Thoracic aorta (tissue), 2 donors: ENCODE measurements at places on chromosomes 13 and 19.

DNA sequence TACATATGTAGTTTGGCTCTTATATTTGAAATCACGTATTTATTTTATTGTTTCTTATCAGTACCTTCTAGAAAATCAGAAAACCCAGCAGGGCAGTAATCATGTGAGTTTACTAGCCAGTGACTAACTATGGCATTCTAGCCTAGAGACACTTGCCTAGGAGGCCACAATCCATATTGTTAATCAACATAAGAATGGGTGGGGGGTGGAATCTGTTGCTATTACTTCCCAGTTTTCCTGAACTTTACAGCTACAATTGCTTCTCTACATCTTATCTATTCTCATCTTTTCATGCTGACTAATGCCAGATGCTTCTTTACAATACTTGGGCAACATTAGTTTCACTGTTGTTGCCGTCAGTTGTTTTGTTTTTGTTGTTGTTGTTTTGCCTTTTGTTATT lies 18.7 kb upstream of the ATXN8OS start:
- DNase-seq = no peak

DNA sequence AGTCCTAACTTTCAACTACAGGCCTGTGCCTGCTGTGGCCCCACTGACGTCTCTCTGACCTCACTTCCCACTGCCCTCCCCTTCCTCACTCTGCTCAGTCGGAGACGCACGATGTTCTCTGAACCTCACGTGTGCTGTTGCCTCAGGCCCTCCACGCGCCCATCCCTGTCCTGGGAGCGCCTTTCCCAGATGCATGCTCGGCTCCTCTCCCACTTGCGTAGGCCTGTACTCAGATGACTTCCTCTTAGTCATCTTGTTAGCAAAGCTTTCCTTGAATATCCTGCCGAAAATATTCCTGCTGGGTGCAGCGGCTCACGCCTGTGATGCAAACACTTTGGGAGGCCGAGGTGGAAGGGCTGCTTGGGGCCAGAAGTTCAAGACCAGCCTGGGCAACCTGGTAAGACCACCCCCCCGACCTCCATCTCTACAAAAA lies 9.3 kb upstream of the SYT5 start:
- DNase-seq = no peak

DNA sequence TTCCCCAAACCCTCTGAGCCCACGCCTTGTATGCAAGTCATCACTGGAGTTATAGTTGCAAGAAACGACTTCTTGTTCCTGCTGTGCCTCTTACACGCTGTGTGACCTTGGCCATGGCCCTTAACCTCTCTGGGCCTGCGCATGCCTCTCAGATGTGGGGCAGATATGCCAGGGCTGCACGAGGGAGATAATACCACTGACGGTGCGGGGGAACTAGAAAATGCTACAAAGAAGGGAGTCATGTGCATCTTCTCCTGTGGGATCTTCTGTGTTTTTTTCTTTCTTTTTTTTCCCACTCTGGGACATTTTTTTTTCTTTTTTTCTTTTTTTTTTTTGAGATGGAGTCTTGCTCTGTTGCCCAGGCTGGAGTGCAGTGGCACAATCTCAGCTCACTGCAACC lies 4.3 kb upstream of the SAMD1 start:
- no peak for DNase-seq

DNA sequence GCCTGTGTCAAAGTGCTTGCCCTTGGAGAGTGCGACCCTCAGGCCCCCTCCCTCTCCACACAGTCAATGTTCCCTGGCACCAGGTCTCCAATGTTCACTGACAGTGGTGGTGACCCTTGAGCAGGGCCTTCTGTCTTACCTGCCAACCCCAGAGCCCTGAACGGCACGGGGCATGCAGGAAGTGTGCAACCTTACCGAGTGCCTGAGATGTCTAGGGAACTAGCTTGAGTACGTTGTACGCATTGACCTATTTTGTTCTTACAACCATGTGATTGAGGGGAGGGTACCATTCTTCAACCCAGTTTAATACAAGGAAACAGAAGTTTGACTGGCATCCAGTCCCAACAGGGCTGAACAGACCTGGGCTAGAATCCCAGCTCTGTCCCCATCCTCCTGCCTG lies 13.2 kb downstream of the MAG start:
- no peak for DNase-seq

- no peak for DNase-seq
These were observed 26.5 kb upstream of the LSM14A start for GRCh38 chr19:34145741-34146202.

GRCh38 chr19:52943134-52943883 lies 19.4 kb downstream of the ZNF816 start:
- no peak for DNase-seq

GRCh38 chr13:78398743-78399410 lies 204.5 kb downstream of the POU4F1 start:
- DNase-seq = no peak

GRCh38 chr19:3111586-3112247 lies 17.6 kb downstream of the GNA11 start:
- no peak for DNase-seq

- DNase-seq = no peak
These were observed 20.2 kb downstream of the ZC3H13 start for GRCh38 chr13:46032341-46032740.

GRCh38 chr19:29550896-29551295 lies 25.1 kb downstream of the VSTM2B start:
- DNase-seq = no peak

DNA sequence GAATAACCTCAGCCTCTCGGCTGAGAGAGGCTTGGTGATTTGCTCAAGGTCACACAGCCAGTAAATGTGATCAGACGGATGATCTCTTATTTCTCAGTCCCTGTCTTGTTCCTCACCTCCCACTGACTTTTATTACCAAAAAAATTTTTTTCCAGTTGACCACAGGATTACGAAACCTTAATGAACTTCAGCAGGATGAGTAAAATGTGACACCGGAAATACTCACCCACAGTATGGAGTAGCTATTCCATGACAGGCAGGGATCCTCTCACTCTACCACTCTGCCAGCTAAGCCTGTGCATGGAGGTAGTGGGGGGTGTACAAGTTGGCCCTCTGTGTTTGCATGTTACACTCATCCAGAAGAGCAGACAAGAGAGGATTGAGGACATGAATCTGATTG lies 916.4 kb downstream of the UQCRFS1 start:
- no peak for DNase-seq
